Hippocampal formation (tissue), 2 donors: ENCODE measurements at places on chromosomes 1 and 21.

GRCh38 chr1:69485616-69486015 is 82.1 kb upstream of the LRRC7 start:
- no peak for DNase-seq

DNA sequence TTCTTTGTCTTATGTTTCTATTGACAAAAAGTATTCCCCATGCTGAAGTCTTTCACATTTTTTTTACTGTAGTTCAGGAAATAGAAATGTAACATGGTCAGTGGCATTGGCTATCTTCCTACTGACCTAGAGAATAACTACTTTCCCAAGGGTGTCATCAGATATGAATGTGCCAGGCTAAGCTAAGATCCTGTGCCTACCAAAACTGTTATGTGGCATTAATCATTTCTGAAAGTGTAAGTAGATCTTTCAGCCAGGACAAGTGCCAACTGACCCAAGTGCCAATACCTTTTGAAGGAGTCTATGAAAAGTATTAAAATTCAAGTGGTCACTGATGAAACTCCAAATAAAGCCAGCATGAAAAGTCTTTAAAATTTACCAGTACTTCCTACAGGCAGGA is 165.3 kb downstream of the TNFSF18 start:
- DNase-seq: no peak

DNA sequence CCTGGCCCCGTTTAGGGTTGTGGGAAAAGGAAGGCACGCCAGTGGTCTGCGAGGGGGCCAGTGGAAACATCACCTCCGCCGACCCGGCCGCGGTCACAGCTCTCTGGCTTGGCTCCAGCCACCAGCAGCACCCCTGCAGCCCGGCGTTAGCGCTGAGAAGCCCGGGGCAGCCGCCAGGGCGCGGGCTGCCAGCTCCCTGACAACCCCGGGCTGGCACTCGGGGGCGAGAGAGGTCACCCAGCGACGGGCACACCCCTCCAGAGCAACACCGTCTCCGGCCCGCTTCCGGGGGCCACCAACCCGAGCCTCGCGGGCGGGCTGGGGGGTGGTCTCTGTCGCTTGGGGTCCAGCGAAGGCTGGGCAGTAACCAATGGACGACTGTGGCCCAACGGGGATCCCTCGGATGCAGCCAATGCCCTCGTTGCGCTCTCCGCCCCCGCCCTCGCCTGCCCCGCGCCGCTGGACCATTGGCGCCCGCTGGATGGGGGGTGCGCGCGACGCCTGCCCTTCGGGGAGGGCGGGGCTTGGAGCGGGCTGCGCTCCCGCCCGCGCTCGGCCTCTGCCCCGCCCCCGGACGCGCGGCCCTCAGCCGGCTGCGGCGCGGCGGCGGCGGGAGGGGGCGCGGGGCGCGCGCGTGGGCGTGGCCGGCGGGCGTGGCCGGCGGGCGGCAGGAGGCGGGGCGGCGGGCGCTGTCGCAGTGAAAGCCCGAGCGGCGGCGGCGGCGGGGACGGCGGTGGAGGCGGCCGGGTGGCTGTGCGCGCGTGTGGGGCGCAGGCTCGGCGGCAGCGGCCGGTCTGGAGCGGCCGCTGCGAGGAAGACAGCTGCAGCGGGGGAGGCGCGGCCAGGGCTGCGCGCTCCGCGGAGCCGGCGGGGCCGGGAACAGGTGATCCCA is at the start of gene MAN1C1:
TSS of gene MAN1C1 (plus strand) at position 697 of the 892 bp plus-strand sequence. CDS start 1,007 bp downstream, outside the sequence.
- DNase-seq: peak; percentile 94

- DNase-seq: peak; percentile 11
Measured at GRCh38 chr1:18041102-18041501, 66.5 kb upstream of the IGSF21 start.

DNA sequence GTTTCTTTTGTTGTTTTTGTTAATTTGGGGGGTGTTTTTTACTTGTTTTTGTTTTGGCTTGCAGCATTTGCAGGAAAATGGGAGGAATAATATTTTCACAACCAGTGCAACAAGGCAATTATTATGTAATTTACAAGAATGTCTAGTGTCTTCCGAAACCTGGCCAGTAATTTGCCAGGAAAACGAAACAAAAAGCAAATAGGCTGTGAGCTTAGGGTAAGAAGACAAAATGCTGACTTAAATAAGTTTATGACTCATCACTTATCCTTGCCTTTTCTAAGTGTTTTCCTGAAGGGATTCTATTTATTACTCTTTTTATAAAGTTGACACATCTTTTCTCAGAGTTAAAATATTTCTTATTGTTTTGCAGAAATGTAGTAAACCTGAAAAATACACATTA is 49.8 kb downstream of the KCNT2 start:
- DNase-seq: no peak

DNA sequence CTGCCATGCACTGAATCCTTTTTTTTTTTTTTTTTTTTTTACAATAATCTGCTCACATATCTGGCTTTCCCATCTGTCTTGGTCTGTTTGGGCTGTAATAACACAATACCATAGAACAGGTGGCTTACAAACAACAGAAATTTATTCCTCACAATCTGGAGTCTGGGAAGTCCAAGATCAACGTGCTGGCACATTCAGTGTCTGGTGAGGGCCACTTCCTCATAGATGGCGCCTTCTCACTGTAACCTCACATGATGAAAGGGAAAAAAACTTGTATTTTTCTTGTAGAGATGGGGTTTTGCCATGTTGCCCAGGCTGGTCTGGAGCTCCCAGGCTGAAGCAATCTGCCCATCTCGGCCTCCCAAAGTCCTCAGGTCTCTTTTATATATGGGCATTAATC is 13.0 kb upstream of the PARP1 start:
- no peak for DNase-seq

DNA sequence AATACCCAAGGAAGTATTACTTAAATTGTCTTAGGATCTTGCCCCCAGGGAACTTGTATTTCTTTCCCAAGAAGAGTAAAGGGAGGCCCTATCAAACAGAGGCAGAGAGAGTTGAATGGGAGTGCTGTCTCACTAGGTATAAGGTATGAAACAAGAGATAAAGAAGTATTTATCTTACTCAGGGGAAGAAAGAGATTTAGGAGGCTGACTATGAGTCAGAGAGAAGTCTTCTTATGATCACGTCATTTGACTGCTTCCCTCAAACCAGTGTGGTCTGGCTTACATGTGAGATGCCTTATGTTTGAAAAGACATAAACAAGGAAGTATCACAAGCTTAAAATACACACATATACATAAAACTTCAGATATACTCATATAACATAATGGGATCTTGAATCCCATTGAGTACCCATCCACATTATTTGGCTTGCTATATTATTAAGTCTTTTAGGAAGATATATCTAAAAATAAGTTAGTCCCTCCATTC is 29.6 kb downstream of the DUSP10 start:
- DNase-seq: no peak

DNA sequence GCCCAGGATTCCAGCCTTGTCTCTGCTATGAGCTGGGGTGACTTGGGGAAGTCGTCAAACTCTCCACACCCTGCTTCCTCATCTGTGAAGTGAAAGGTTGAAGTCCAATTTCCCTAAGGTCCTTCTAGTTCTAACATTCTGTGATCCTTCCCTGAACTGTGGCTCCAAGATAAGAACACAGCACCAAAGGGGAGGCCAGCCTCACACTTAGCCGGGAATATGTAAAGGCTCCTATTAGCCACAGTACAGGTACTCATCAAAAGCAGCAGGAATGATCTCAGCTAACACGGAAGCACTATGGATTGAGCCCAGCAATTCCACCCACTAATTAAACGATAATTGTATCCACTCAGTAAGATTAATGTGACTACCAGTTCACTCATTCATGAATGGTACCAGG is 4.0 kb downstream of the SLC30A10 start:
- no peak for DNase-seq

- no peak for DNase-seq
Measured at GRCh38 chr1:6342056-6342455, 51.5 kb downstream of the ACOT7 start.

GRCh38 chr1:17201201-17202021 is 3.5 kb upstream of the PADI1 start:
- no peak for DNase-seq

DNA sequence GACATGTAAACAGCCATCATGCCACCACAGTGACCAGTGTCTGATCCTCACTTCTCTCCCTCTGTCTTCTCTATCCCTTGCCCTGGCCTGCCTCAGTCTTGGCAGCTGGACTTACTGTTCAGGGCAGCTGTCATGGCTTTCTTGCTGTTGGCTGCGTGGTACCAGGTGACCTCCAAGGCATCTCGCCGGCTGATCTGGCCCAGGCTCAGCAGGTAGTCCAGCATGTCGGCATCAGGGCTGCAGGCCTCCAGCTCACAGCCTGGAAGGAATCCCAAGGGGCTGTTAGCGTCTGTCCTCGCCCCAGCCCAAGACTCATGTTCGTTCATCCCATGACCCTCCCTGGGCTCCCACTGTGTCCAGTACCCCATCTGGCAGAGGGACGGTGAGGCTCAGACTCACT is 3.6 kb downstream of the FAM151A start:
- DNase-seq: no peak

GRCh38 chr1:14568716-14569355 is 29.6 kb upstream of the KAZN start:
- no peak for DNase-seq

GRCh38 chr1:51506537-51506936 is 12.5 kb downstream of the EPS15 start:
- no peak for DNase-seq

GRCh38 chr1:233540816-233541215 is 73.1 kb upstream of the KCNK1 start:
- no peak for DNase-seq

- no peak for DNase-seq
Measured at GRCh38 chr1:247054992-247055415, 23.6 kb downstream of the ZNF670 start.

GRCh38 chr1:13826009-13826408 is 126.0 kb downstream of the PRDM2 start:
- no peak for DNase-seq

GRCh38 chr1:220770245-220770913 is 16.3 kb upstream of the MTARC1 start:
- DNase-seq: no peak

- peak; percentile 78 for DNase-seq
Measured at GRCh38 chr1:2087766-2088165, 37.6 kb downstream of the PRKCZ start.

DNA sequence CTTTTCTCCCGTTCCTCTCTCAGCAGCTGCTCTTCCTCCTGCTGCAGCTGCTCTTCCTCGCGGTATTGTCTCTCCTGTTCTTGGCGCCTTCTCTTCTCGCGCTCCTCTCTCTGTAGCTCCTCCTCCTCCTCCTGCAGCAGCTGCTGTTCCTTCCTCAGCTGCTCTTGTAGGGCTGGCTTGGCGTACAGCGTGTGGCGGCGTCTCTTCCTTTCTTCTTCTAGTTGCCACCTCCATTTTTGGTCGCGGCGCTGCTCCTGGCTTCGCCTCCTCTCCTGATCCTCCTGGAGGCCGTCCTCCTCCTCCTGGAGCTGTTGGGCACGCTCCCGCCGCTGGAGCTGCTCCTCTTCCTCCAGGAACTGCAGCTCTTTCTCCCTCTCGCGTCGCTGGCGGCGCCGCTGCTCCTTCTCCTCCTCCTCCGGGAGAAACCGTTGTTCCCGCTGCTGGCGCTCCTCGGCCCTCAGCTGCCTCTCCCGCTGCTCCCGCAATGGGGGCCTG is 4.8 kb downstream of the TCHH start:
- DNase-seq: no peak
